ENCODE measurements at places on chromosomes 1 and 21.

DNA sequence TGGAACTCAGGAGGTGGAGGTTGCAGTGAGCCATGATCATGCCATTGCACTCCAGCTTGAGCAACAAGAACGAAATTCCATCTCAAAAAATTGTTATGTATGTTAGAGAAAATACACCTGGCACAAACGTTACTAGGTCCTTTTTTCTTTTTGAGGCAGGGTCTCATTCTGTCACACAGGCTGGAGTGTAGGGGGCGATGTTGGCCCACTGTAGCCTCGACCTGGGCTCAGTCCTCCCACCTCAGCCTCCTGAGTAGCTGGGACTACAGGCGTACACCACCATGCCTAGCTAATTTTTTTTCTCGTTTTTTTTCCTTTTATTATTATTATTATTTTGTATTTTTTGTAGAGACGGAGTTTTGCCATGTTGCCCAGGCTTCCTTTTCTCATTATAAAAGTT, 4.4 kb downstream of the HAX1 start:
- DNase-seq: no peak

GRCh38 chr1:41532206-41532975, 47.9 kb upstream of the EDN2 start:
- DNase-seq: no peak

DNA sequence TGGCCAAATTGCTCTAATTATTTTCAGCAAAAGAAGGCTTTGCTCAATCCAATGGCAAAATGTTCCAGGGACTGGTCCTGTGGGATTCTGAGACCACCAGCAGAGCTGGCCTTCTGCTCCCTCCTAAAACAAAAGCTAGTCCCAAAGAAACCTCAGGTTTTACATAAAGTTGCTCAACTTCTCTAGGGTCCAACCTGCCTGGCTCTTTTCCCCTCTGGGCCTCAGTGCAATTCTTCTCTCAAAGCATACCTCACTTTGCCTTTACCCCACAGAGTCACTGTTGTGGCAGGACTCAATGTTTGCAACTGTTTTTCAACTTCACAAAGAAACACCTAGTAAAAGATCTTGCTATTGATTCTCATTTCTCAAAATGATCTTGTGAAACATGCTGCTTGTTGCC, 39.8 kb downstream of the TBX15 start:
- no peak for DNase-seq

DNA sequence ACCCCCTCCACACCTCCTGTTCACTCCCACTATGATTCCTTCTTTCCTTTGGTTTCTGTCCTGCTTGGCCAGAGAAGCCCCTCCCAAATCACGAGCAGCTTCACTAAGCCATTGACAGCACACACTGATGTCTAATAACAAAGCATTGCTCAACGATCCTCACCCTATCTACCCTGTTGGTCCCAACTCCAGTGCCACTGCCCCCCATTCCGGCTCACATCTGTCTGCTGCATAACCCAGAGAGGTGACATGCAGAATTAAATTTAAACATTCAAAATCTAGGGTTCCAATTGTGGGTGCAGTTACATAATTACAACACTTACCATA, 236.9 kb downstream of the TTLL7 start:
- no peak for DNase-seq

- no peak for DNase-seq
These were observed 34.0 kb downstream of the C1orf198 start for GRCh38 chr1:230834292-230834691.

GRCh38 chr21:42022091-42022430, 11.9 kb upstream of the ZBTB21 start:
- DNase-seq: no peak

DNA sequence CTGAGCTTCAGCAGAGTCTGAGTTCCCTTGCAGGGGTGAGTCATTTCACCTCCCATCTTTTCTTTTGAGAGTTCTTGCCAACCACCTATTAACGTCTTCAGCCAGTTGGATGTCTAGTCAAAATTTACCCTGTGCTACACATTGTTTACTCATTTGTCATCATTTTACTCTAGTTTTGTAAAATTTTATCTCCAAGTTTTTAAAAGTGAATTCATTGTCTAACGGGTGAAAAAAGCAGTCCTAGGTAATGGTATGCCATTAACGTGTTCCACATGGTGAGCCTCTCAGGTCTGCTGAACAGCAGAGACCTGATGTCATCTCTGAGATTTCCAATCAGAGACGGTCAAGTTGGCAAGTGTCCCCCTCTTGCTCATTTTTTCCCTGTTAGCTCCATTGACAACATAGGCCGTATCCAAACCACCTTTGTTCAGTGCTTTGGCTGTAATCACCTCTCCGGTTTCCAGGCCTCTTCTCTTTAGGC, 85.4 kb downstream of the TBX15 start:
- DNase-seq: no peak

GRCh38 chr1:199081739-199082138, 442.9 kb downstream of the PTPRC start:
- DNase-seq: no peak

- no peak for DNase-seq
These were observed 67.1 kb downstream of the ADARB1 start for GRCh38 chr21:45141507-45141906.

GRCh38 chr1:28560886-28561285, 8.0 kb downstream of the TRNAU1AP start:
- DNase-seq: no peak

DNA sequence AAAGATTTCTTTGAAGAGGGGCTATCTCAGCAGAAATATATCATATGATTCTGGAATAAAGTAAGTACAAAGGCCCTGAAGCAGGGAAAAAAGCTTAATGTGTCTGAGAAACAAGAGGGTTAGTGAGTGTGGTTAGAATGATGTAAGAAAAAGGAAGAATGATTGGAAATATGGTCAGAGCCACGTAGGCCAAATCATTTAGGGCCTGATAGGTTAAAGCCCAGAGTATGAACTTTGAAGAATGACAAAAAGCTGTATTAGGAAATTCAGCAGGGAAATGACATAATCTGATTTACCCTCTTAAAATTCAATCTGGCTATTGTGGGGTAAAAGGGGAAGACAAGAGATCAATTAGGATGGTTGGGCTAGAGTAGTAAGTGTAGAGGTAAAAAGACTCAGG, 69.0 kb upstream of the MUTYH start:
- DNase-seq: no peak

GRCh38 chr1:22711071-22711470, 432 bp downstream of the EPHB2 start:
- no peak for DNase-seq

- DNase-seq: no peak
These were observed 118.0 kb upstream of the IPO9 start for GRCh38 chr1:201710632-201711597.

GRCh38 chr1:176444286-176444685, 18.7 kb upstream of the PAPPA2 start:
- DNase-seq: no peak

- no peak for DNase-seq
These were observed 1995.8 kb downstream of the NCAM2 start for GRCh38 chr21:22993822-22994574.

DNA sequence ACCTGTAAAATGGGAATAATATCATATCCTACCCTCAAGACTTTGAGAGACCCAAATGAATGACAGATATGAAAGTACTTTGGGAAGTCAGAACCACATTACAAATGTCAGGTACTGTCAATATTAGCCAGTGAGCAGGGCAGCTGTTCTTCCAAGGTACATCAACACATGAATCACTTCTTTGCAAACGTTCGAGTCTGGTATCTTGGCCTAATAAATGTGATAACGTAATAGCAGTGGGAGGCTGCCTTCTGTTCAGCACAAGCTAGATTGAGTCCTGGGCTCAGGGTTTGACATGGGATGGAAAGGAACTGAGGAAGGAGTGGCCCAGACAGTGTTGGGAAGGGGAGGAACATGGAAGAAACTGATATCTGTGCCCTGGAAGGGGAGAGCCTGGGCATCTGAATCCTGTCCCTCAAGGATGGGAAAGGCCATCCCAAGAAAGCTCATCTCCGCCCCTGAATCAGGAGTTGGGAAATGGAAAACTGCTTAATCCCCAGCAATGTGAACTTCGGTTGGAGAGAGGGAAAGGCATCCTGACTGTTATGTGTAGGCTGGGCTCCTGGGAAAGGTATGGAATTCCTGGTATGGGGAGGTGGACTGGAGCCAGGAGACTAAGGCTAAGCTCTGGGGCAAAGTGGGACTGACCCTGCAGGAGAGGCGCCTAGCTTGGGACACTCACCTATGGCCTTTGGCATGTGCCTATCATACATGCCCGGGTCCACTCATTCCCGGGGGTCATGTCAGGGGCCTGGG, 14.3 kb downstream of the KCNC4 start:
- DNase-seq: no peak

- DNase-seq: no peak
These were observed 1.6 kb upstream of the SLC19A1 start for GRCh38 chr21:45543710-45544448.

- no peak for DNase-seq
These were observed 37.9 kb downstream of the GRHL3 start for GRCh38 chr1:24357038-24357437.

- no peak for DNase-seq
These were observed 1.8 kb downstream of the LPGAT1 start for GRCh38 chr1:211828584-211829342.

DNA sequence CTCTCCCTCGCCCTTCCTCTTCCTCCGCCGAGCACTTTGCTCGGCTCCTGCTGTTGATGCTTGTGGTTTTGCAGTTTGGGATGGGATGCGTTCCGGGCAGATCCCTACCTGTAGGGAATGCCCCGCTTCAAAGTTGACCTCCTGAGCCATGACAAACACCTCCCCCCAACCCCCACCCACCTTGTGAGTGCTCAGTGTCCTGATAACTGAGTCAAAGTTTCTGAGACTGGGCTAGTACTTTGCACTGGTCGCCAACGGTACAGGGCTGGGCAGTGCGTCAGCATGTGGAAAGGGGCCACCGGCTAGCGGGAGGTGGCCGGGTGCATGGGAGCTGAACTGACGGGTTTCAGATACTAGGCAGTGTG, 771 bp downstream of the RABGAP1L start:
- DNase-seq: no peak

DNA sequence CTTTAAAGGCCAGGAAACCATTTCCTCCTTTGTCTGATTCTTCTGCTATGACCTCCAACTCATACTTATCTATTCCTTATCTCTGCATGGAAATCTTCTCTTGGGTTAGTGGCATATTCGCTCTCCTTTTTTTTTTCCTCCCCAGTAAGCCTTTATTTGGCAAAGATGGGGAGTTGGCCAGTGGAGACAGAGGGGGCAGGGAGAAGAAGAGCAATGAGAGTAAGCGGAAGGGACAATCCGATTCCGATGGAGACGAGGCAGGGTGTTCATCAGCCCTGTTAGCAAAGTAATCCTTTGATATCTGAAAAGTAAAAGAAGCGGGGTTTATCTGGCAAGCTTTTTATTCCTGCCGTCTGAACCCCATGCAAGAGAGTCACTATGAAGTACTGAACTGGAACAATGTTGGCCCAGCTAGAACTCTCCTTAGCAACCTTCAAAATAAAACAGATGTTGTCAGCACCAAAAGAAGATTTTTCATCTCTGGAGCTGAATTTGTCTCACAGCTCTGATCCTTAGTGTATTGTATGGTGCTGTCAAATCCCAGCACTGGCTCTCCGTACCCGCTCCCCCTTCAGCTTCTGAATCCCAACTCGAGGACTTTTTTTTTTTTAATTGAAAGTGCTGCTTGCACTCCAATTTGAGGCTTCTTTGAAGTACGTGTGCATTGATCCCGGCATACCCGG, 40.9 kb downstream of the PTGFRN start:
- no peak for DNase-seq

DNA sequence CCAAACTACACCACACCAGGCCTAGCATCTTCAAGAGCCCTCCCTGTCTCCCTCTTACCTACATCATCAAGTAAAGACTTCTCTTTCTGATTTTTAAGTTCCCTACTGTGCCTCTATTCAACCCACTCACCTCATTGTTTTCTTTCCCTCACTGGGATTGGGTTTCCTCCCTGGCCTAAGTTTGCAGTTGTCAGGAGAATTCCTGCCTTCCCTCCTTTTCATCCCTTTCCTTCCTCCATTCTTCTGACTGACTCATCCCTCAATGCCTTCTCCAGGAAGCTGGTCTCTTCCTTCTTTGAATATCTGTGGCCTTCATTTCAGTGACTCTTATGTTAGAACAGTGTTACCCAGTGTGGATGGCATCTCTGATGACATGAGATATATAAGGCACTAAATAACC, 139.9 kb upstream of the KIAA0040 start:
- no peak for DNase-seq

- DNase-seq: no peak
These were observed 198.4 kb downstream of the USP25 start for GRCh38 chr21:15928196-15928595.

- no peak for DNase-seq
These were observed 223.7 kb upstream of the IRF2BP2 start for GRCh38 chr1:234833646-234834045.

- peak; percentile 79 for DNase-seq
These were observed 24.7 kb downstream of the MEF2D start for GRCh38 chr1:156475568-156476500.

GRCh38 chr1:178172939-178173338, 79.0 kb downstream of the RASAL2 start:
- DNase-seq: no peak

GRCh38 chr1:5580926-5581325, 411.3 kb downstream of the NPHP4 start:
- no peak for DNase-seq

DNA sequence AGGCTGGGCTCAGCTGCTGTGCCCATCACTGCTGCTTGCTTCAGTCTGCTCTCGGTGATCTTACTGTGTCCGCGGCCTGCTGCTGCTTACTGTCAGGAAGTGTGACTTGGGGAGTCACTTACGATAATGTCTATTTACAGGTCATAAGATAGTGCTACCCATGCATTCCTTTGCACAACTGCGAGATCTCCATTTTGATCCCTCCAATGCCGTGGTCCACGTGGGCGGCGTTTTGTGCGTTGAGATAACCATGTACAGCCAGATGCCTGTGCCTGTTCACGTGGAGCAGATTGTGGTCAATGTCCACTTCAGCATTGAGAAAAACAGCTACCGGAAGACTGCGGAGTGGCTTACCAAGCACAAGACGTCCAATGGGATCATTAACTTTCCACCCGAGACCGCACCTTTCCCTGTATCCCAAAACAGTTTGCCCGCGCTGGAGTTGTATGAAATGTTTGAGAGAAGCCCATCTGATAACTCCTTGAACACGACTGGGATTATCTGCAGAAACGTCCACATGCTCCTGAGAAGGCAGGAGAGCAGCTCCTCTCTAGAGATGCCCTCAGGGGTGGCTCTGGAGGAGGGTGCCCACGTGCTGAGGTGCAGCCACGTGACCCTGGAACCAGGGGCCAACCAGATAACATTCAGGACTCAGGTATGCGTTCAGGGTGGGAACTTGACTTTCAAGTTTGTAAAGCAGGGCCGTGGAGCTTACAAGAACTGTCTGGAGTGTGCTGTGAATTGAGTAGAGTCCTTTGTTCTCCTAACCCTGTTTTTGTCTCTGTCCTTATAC, 24.4 kb upstream of the PWP2 start:
- DNase-seq: no peak

Measured in AG09319 (cell line).